GM10248 (cell line): ENCODE measurements at places on chromosomes 6 and 20.

- DNase-seq: no peak
Observed at GRCh38 chr6:82245376-82245775, 2.2 kb downstream of the IBTK start.

- no peak for DNase-seq
Observed at GRCh38 chr6:13641315-13641714, 26.2 kb downstream of the NOL7 start.

DNA sequence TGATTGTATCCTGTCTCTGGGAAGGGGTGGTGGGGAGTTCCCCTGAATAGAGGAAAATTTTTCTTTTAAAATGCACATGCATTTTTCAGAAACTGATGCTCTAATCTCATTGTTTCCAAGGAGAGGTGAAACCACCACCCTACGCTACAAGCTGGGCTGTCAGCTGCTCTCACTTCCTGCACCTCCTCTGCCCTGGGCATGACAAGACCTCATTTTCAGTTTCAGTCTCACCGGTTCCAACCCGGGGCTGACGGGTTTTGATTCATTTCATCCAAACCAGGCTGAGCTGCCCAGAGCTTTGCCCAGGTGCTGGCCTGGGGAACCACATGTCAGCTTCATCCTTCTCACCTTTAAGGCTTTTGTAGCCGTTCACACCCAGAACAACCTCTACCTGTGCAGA, 99.7 kb downstream of the EYA2 start:
- peak; percentile 63 for DNase-seq

DNA sequence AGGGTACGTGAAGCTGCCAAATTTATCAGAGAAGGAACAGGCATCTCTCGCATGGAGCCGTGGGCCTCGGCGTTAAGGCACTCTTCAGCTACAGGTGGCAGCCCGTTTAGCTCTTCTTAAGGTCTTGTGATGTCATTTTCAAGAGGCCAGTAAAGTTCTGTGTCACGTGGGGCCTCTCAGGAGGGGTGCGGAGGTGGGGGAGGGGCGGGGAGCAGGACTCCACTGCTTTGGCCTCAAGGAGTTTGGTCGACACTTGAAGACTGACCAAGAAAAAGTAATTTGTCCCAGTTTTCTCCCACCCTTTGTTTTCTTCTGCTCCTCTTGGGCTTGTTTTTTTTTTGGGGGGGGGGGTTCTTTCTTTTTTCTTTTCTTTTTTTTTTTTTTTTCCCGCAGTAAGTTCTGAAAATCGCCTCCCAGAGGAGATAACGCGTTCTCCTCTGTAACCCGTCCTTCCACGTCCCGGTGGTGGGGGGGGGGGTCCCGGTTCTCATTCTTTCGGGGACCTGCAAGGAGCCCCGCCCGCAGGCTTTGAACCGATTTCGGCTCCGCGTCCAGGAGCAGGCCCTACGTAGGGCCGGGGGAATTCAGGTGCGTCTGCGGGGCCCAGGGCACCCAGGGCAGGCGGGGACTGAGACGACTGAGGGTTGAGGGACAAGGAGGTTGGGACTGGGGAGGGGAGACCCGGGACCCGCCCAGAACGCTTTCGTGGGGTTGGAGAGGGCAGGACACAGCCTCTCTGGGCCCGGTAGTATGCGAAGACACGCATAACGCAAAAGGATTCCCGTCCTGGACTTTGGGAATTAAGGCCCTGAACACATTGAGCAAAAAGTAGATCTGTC, 26.0 kb downstream of the GPX6 start:
- peak; percentile 75 for DNase-seq

- DNase-seq: peak; percentile 22
Observed at GRCh38 chr6:108166664-108167448, 1.0 kb downstream of the NR2E1 start.

- no peak for DNase-seq
Observed at GRCh38 chr6:72721346-72721745, 99.5 kb downstream of the KCNQ5 start.

GRCh38 chr6:3205913-3206312, 21.5 kb downstream of the TUBB2B start:
- no peak for DNase-seq

- no peak for DNase-seq
Observed at GRCh38 chr6:70834520-70834919, 122.3 kb downstream of the B3GAT2 start.

- no peak for DNase-seq
Observed at GRCh38 chr20:49161428-49162152, 26.5 kb downstream of the STAU1 start.

GRCh38 chr20:52150440-52151258, 40.9 kb downstream of the ZFP64 start:
- peak; percentile 65 for DNase-seq

GRCh38 chr6:11756726-11757125, 21.9 kb downstream of the ADTRP start:
- no peak for DNase-seq

GRCh38 chr6:39952167-39952566, 17.9 kb upstream of the MOCS1 start:
- DNase-seq: no peak

GRCh38 chr20:1423625-1424106, 30.8 kb upstream of the FKBP1A start:
- DNase-seq: no peak

DNA sequence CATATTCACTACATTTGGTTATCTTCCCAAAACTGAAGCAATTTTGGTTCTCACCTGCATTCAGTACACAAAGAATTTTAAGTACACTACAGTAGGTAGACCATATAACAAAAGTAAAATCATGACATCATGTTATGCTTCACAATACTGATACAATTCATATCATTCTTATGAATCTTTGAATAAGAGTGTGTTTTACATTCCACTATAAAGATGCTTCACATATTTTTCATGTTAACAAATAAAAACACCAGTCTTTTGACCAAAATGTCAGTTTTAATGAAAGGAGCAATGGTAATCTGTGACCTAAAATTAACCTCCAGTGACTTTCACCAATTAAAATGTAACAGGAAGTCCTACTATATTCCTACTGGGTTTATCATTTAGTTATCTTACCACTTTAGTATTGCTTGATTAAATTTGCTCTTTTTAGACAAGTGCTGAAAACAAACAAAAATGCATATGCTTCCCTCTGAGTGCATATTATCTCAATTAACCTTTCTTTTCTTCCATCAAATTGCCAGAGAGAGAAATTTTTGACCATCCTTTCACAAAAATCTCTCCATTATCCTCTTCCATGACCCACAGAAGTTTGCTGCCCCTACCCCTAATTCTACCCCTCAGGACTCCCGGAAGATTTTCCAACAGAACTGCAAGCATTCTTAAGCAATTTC, 49.3 kb downstream of the PHIP start:
- DNase-seq: no peak

GRCh38 chr6:11272491-11273192, 40.2 kb upstream of the NEDD9 start:
- no peak for DNase-seq

- DNase-seq: peak; percentile 70
Observed at GRCh38 chr6:132763269-132763668, 5.6 kb upstream of the VNN2 start.

DNA sequence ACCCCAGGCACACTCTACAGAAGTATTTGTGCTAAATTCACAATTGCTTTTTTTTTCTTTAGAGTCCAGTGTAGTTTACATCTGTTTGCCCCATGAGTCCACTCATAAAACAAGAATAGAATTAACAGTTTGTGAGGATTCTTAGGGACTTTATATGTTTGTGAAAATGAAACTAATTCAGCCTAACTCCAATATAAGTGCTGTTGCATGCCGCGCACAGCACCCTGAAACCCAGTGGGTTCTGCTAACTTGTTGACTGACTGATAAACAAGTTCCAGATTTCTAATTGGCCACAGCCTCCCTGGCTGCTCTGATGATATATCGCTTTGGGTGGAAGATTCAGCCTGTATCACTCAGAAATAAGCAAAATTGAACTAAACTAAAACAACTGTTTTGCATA, 561.4 kb downstream of the PKHD1 start:
- no peak for DNase-seq

GRCh38 chr6:81158956-81159355, 593.5 kb downstream of the TENT5A start:
- DNase-seq: no peak

GRCh38 chr6:15476631-15477380, 186.0 kb downstream of the DTNBP1 start:
- no peak for DNase-seq

GRCh38 chr6:82761674-82762345, 303.8 kb downstream of the UBE3D start:
- DNase-seq: peak; percentile 8

DNA sequence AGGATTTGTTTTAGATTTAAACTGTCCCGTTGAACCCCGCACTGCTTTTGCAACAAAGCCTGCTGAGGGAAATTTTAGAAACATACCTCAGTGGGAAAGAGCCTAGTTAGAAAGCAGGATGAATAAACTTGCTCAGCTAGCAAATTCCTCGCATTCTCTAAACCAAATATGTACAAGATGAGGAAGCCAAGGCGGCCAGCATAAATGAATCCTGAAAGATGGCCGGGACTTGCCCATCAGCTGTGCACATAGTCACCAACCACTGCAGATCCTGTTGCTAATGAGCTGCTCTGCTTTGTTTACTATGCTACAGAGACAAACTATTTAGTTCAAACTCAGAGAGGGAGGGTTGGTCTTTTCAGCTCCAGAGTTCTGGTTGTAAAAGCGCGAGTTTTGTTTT, 49.0 kb downstream of the TMEM170B start:
- DNase-seq: no peak

GRCh38 chr20:35150846-35151579, 3.9 kb upstream of the EDEM2 start:
- no peak for DNase-seq

- no peak for DNase-seq
Observed at GRCh38 chr6:168061269-168062210, 17.5 kb downstream of the FRMD1 start.

DNA sequence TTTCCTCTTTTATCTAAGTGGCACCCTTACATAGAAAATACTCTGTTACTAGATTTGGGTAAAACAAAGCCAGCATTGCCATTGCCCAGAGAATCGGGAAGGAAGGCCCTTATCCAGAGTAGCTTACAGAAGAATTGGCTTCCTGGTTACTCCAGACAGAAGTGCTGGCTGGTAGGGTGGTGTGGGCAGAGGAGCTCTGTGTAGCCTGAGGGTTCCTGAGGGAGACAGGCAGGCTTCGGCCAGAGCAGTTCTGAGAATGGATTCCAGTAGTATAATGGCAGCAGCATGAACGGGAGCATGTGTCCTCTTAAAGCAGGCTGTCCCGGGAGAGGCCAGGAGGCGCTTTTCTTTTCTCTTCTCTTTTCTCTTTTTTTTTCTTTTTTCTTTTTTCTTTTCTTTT, 11.9 kb downstream of the CUL9 start:
- no peak for DNase-seq

DNA sequence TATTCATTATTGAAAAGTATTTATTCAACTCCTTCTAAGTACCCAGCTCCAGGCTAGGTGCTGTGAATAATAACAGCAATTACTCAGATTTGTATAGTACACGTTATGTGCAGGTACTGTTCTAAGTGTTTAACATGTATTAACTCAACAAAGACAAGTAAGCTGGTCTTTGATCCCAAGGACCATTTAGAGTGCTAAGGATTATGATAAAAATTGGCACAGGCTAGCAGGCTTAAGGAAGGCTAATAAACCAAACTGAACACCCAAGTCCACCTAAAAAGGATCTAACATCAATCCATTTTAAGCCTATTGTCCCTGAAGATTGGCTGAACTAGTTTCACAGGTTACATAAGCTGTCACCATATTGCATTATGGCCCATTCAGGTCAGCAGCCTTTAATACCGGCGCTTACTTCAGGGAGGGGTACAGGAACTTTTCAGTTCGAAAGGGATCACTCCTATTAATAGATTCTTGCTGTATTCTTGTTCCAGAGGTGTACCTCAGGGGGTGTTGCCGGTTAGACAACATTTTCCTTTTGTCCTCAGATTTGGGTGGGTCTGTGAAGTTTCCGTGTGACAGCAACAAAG, 99.0 kb upstream of the GMDS start:
- no peak for DNase-seq

DNA sequence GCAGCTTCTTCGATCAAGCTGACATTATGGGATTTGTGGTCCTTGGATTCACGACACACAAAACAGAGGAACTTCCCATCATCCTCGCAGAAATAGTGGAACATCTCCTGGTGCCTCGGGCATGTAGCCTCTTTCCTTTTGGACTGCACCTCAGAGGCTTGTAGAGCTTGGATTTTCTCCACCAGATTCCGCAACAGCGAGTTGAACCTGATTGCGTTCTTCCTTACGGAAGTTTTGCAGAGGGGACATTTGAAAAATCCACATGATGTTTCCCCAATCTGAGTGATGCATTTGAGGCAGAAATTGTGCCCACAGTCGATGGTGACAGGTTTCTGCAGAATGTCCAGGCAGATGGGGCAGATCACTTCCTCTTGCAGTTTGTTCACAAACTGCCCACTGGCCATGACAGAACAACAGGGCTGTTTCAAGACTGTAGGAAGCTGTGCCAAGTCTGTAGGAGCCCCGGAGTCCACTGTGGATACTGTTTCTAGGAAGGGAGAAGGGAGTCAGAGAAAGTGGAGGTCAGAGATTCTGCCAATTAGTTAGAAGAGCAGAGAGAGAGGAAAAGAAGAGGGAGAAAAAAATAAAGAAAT, 392 bp downstream of the TRIM31 start:
- DNase-seq: no peak

GRCh38 chr6:156423075-156423474, 354.1 kb upstream of the ARID1B start:
- no peak for DNase-seq

GRCh38 chr6:169837529-169838250, 86.3 kb downstream of the ERMARD start:
- no peak for DNase-seq

DNA sequence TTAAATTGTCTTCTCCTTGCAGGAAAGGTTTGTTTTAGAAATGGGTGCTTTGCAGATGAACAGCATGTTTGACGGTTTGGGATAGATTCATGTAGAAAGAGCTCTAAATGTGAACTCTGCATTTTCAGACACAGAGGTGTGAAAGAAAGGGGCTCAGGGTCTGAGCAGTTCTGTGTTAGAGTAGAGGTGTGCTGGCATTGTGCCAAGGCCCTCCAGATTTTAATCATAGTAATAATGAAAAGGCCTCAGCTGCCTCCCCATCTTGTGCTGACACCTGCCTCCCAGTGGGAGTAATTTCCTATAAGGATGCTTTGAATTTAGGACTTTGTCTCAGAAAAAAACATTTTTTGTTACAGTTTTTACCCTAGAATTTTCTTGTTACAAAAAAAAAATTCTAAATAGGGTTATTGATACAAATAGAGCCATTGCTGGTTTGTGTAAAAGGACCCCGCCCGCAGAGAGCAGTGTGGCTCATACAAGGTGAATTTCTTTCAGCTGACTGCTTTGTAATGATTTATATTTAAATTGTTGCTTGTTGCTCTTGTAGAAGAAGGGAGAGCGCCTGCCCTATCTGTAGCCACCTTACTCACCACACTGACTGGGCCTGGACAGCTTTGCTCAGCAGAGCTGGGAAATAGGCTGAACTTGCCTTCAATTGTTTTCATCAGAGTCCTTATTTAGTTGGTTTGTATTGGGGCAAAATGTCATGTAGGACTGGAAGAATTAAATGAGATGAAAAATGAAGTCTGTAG, 294.5 kb downstream of the ZFAND3 start:
- DNase-seq: no peak

DNA sequence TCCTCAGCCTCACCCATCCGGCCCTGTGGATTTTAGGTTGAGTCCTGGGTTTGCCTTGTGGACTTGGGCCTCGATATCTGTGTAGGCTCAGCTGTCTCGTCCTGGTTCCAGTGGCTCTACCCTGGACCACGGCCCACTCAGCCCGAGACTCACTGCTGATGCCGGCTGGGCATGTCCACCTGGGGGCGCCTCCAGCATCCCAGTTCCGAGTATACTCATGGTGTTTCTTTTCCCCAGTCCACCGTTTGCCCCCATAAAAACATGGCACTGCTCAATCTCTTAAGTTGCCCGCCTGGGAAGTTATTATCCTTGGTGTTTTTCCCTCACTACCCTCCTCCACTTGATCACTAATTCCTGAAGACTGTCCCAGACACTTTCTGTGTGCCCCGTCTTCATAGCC, 99.1 kb downstream of the ARID1B start:
- no peak for DNase-seq
